Activated CD8-positive, alpha-beta memory T cell treated with anti-CD3 and anti-CD28 coated beads for 4 hours (primary cell): ENCODE measurements at places on chromosomes 3 and 15.

DNA sequence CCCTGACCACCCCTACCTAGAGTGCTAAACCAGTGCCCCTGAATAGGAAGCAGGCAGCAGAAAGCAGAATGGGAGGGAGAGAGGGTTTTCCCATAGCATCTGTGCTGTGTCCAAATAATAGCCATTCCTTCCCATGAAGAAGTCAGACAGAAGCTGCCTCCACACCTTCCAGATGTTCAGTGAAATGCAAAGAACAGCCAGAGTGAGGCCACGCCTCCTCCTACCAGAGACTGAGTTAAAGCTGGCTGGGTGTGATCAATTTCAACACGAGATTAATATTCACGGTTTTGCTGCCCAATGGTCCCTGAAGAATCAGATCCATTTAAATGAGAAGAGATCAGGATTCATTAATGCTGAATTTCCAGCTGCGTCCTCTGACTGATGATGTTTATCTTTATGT is 111.8 kb downstream of the SRGAP3 start:
- DNase-seq = no peak

DNA sequence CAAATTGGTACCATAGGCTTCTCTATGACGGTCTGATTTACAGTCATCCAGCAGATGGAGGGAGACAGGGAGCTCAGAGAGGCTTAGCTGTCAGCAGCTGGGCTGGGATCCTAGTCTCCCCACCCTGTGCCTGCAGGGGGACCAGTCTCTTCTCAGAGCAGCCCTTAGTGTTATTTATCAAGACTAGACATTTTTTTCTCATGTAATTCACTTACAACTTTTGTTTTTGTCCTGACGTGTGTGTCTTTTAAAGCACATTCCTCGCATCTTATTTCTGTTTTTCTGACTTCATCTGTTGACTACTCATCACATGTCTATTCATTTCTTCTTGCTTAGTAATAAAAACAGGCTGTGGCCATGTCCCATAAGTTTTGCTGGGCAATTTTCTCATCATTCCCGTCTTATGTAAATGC is 116.1 kb downstream of the KLF13 start:
- no peak for DNase-seq

GRCh38 chr15:47548231-47548630 is 169.1 kb upstream of the SEMA6D start:
- no peak for DNase-seq

DNA sequence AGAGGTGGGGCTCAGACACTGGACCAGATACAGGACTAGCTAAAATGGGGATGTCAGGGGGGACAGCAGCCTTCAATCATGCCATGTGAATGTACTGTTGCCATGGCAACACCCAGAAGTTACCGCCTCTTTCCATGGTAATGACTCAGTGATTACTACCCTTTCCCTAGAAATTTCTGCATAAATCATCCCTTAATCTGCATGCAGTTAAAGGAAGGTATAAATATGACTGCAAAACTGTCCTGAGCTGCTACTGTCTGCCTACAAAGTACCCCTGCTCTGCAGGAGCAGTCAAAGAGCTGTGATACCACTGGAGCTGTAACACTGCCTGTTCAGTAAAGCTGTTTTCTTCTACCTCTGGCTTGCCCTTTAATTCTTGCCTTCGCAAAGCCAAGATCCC is 168.2 kb downstream of the PEAK1 start:
- DNase-seq = no peak

DNA sequence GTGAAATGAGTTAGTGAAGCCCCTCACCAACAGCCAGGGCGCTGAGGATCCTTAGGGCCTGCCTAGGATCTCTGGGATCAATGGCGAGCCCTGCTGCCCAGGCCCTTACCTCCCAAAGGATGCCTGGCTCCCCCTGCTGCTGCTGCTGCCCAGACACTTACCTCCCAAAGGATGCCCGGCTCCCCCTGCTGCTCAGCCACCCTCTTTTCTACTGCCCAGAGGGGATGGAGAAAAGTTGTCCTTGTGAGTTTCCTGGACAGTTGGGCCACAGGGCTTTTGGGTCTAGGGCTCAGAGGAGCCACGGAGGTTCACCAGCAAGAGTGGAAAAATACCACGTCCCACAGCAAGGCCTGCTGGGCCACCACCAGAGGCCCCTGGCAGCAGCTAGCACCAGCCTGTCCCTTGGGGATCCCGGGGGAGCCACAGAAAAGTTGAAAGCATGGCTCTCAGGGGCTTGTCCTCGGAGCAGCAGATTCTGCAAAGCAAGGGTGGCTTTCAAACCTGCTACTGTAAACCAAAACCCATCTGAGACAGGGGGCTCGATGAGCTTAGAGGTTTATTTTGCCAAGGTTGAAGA is 59.4 kb downstream of the SLC6A6 start:
- DNase-seq = no peak

GRCh38 chr15:52181938-52182780 is 9.0 kb downstream of the GNB5 start:
- no peak for DNase-seq

DNA sequence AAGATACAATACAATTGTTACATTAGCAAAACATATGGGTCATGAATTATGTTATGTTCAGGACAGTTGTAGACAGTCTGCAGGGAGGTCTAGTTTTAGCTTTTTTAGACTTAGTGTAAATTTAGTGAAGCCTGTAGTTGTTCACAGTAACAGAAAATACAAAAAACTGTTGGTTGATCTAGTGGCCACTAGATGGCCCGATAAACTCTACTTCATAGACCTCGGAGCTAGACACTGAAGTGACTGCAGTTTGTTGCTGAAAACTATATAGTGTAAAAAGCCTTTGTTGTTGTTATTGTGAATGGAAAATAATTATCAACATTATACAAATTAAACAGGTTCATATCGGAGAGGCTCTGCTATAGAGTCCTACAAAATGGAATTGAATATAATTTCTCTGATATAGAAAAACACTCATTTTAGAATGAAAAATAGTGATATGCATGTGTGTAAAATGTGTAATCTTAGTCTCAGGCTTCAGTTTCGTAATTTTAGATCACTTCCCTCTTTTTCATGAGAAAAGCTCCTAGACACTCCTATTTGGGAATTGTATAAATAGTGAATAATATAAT is 18.3 kb downstream of the MAGEL2 start:
- DNase-seq = no peak

DNA sequence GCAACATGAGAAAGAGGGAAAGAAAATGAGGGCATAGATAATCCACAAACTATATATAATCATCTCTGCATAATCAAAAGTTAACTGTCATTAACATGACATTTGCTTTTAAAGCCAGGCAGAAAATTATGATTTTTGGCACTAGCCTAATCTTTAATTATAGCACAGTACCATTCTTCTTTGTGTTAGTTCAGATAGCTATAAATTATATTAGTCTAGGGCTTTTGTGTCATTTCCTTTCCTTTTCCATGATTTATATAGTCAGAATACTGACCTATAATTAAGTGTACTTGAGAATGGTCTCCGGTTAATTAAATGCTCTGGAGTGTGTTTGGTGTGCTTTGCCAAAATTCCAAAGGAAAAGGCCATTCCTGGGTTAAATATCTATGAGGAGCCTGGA is 441.9 kb upstream of the THRB start:
- DNase-seq = no peak

GRCh38 chr15:44595656-44596510 is 58.9 kb downstream of the EIF3J start:
- DNase-seq = no peak

DNA sequence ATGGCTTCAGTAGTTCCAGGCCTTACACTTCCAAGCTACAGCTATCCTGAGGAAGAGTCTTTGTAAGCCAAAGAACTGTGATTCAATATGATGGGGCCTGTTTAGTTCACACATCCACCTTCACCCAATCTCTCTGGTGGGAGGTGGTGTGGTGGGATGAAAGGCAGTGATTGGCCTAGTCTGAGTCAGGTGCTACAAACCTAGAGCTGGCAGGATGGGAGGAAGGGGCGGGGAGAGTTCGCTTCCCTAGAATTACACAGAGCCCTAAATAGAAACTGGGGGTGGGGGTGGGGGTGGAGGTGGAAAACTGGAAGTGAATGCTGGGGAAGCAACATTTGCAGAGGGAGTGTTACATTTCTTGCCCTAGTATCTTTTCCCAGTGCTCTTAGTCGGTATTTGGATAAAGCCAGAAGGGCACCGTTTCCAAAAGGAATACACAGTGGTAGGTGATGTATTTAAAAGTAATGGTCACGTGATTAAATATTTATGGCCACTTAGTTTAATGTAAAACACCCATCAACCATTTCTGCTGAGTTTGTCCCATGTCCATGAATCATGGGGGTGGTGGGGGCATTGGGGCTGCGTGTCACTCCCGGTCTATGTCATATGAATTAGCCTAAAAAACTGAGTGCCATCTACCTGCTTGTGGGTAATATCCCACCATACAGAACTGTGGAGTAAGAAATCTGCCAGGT is 247.6 kb upstream of the PROK2 start:
- DNase-seq = no peak

DNA sequence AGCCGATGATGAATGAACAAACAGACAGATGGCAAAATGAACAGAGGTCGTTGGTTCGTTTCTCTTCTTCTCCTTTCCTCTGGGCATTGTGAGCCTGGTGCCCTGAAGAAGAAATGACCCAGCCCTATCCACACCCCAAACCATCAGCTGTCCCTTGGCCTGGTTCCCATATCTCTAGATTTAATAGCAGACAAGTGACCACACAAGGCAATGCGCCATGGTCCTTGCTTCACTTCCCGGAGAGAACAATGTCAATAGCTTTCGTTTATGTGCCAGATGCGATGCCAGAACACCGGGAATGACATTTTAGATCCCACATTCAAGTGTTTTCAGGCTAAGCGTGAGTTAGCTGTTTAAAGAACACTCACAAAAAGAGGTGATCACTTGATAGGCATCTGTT is 17.7 kb downstream of the POC1A start:
- DNase-seq = no peak

- DNase-seq = no peak
Observed at GRCh38 chr3:105413343-105413887, 46.7 kb downstream of the ALCAM start.

GRCh38 chr3:47225310-47225906 is 57.2 kb downstream of the KIF9 start:
- DNase-seq = no peak

DNA sequence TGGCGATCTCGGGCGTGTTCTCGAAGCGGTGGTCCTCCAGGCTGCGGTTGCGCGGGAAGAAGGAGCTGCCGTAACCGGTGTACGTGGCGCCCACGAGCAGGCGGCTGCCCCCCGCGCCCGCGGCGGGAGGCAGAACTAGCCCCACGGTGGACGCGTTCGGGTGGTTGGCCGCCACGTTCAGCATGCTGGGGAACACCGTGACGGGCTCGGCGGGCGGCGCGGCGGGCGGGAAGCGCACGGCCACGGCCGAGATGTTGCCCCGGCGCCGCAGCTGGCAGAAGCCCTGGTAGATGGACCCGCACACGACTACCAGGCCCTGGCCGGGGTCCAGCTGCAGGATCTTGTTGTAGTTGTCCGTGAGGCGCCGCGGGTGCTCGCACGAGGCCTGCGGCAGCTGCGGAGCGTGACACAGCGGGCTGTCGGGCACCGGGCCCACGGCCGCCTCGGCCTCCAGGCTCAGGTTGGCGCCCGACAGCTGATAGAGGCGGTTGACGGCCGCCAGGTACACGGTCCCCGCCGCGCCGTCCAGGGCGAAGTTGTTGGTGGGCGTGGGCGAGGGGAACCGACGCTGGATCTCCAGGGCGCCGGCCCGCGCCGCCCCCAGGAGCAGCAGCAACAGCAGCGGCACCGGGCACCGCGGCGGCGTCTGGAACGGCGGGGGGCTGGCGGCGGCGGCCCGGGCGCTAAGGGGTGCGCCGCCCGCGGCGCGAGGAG is 397 bp downstream of the PLXND1 start:
- no peak for DNase-seq

GRCh38 chr15:40128766-40129660 is 20.3 kb upstream of the BMF start:
- no peak for DNase-seq

GRCh38 chr3:158107605-158108444 is 1.6 kb upstream of the SHOX2 start:
- DNase-seq = no peak

DNA sequence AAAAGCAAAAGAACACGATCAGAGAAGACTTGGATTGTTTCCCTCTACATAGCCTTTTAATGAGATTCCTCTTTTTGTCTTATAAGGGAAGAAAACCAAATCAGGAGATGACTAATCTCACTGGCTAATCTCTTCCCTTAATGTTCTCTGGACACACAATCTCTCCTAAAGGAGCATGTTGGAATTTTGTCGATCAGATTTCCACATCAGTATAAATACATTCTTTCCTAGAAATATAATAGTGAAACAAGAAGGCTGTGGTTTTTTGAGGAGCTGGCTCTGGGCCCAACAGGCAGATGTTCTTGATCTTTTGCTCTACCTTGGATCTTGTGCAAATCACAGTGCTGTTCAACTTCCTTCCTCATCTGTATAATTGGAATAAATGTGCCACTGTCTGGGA is 94.0 kb downstream of the GTPBP8 start:
- DNase-seq = no peak

- DNase-seq = no peak
Observed at GRCh38 chr3:60364475-60364874, 886.8 kb downstream of the FHIT start.

GRCh38 chr3:132421832-132422231 is 4.5 kb downstream of the DNAJC13 start:
- DNase-seq = no peak

GRCh38 chr15:75751891-75752290 is 39.2 kb upstream of the CSPG4 start:
- no peak for DNase-seq

DNA sequence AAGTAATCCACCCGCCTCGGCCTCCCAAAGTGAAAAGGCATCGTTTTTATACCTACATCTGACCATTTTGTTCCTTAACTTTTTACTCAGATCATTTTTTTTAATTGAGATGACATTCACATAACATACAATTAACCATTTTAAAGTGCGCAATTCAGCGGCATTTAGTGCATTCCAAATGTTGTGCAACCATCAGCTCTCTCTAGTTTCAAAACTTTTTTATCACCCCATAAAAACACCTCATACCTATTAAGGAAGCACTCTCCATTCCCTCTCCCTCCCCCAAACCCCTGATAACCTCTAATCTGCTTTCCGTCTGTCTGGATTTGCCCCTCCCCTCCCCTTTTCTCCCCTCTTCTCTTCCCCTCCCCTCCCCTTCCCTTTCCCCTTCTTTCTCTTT is 310.1 kb downstream of the UACA start:
- DNase-seq = no peak

- no peak for DNase-seq
Observed at GRCh38 chr3:191336833-191337232, 6.5 kb upstream of the UTS2B start.

GRCh38 chr15:50017522-50017921 is 101.5 kb downstream of the ATP8B4 start:
- no peak for DNase-seq

GRCh38 chr3:8954938-8955763 is 8.1 kb downstream of the RAD18 start:
- DNase-seq = no peak

DNA sequence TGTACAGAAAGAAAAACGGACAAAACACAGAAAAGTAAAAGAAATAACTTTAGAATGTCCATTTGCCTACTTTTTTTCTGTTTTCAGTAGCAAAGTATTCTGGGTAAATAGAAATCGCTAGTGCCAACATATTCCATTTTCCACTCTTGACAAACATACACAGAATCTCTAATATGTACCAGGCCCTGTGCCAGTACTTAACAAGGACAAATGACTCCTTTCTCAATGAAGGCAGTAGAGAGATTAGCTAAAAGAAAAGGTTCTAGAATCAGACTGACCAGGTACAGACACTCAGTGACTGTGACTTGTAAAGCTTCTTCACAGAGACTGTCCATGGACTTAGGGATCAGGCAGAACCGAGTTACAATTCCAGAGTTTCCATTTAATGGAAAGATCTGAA is 165.8 kb upstream of the STAC start:
- DNase-seq = no peak
